Esophagus mucosa (tissue), 1 donor: ENCODE measurements at places on chromosomes 3 and 15. TPM values are rescaled to one million over a fixed set of nuclear protein-coding genes. Genes with fewer than 3 reads are reported as not detected.

- ATAC-seq: no peak
These were observed 26.2 kb downstream of the CHSY1 start for GRCh38 chr15:101225658-101226057.

DNA sequence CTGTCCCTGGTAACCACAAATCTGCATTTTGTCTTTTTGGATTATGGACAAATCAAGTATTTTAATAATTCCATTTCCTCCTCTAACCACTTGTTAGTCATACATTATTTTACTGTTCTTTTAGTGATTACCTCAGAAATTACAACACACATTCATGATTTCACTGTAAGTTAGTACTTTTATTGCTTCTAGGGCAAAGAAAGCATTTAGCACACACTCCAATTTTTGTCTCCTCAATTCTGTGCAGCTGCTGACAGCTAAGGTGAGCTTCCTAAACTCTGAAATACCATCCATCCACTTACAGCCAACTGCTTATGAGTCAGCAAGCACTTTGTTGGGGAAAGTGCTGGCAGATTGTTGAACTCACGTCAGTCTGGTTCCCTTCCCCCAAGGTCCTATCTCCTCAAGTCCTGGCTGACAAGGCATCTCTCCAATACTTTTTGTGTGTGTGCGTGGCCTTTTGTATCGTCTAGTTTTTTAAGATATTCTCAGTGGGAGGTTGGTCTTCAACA is 49.4 kb upstream of the TNFAIP8L3 start:
- ATAC-seq: no peak

Gene DNAH12
- total RNA-seq: 0.08 TPM

GRCh38 chr3:14423197-14423743 is 20.9 kb downstream of the SLC6A6 start:
- ATAC-seq: peak; percentile 76

DNA sequence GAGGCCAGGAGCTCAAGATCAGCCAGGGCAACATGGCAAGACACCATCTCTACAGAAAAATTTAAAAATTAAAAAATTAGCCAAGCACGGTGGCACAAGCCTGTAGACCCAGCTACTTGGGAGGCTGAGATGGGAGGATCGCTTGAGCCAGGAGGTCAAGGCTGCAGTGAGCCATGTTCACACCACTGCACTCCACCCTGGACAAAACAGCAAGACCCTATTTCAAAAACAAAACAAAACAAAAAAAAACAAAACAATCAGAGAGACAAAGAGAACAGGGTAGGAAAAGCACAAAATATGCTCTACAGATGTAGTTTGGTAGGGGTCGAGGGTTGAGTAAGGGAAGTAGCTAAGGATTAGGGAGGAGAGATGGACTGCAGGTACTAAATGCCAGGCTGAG is 3.4 kb downstream of the DYNLT2B start:
- ATAC-seq: no peak
